Inflammatory macrophage (primary cell): ENCODE measurements at places on chromosomes 4 and X.

DNA sequence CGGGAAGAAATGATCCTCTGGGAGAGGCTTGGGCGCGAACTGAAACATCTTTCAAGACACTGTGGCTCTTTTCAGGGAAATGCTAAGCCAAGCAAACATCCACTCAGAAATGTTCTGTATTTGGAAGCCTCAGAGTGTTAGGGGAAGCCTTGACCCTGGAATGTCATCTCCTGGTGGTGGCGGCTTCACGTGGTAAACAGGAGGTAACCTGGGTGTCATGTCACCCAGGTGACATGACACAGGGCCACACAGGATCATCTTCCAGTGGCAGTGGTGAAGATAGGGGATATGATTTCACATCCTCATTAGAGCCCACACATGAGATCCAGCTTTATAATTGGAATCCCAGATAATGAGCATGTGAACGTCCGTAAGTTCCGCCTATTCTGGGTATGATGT is 140.0 kb downstream of the TBL1X start:
- DNase-seq = no peak

DNA sequence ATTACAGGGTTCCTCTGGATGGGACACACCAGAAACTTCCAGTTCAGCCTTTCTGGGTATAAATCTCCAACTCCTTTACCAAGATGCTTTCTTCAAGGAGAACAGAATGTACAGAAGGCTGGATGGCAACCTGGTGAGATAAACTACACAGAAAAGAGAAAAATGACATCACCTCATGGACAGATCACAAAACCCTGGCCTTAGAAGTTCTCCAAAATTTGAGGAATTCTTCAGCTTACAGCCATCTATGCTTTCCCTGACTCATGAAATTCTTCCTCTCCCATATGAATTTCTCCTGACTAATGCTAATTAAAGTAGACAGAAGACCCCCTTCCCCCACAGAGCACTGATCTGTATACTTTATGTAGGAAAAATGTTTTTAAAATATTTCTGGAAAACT is 345.4 kb downstream of the STIM2 start:
- no peak for DNase-seq

DNA sequence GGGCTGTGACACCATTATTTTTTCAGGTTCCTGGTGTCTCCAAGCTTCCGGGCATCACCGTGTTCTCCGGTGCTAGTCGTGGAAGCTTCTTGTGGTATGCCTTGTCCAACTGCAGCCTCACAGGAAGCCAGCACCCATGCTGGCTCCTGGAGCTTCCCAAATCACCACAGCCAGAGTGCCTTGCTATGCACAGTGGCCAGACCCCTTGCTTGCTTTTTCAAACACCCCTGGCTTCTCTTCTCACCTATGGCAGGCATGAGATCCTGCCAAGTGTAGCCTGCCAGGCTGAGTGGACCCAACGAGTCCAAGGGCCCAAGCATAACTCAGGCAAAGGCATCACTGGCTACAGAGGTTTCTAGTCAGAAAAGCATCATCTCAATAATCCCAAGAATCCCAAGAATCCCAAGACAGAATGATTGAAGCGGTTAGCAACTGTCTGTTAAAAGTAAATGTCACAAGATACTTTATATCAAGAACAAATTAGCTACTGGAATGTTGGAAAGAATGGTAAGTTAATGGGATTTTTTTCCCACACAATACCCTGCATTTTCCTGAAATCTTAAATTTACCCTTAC is 1522.9 kb downstream of the PCDH18 start:
- no peak for DNase-seq

GRCh38 chr4:142817442-142817841 is 28.7 kb downstream of the INPP4B start:
- peak; percentile 73 for DNase-seq

- DNase-seq = no peak
Observed at GRCh38 chr4:110620691-110621327, 2.1 kb downstream of the PITX2 start.

DNA sequence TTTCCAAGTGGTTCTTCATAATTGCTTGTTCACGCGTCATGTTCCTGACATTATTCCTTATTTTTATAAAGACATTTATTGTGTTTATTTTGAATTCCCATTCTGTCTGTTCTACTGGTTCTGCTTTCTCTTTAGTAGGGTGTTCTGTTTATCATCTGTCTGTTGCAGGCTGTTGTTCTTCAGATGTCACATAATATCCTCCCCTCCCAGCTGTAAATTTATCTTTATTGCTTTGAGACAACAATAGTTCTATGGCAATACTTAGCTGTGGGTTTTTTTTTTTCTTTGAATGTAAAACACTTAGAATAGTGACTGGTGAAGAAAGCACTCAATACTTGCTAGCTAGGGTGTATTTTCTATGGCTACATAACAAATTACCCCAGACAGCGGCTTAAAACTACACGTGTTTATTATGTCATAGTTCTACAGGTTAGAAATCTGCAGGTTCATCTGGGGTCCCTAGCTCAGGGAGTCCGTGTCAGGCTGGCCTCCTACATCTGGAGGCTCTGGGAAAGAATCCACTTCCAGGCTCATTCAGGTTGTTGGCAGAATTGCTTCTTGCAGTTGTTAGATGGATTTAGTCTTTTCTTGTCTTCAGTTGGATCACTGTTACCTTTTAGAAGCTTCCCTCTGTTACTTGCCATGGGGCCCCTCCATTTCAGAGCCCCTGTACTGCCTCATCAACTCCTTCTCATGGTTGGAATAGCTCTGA is 63.4 kb upstream of the ENPEP start:
- no peak for DNase-seq
